ENCODE measurements at places on chromosomes 1 and 21. TPM values are rescaled to one million over a fixed set of nuclear protein-coding genes. Genes with fewer than 3 reads are reported as not detected.

The SELL gene
- polyA plus RNA-seq, result 1.2 TPM

The SLC41A1 gene
- 143 TPM for polyA plus RNA-seq

The MEGF6 gene
- polyA plus RNA-seq, result 16.2 TPM

The FNBP1L gene
- polyA plus RNA-seq, result 11.3 TPM

The OR2T2 gene
- not detected for polyA plus RNA-seq

The C8A gene
- not detected for polyA plus RNA-seq

The MGST3 gene
- polyA plus RNA-seq, result 434 TPM

The SRSF11 gene
- 276 TPM for polyA plus RNA-seq

The S100A1 gene
- polyA plus RNA-seq, result 12.3 TPM

The TMEM240 gene
- not detected for polyA plus RNA-seq

The HNRNPCL1 gene
- not detected for polyA plus RNA-seq

The IGSF21 gene
- polyA plus RNA-seq, result 3.3 TPM

The DMBX1 gene
- polyA plus RNA-seq, result 0.16 TPM

The RNF11 gene
- 49.0 TPM for polyA plus RNA-seq

The SAMD13 gene
- polyA plus RNA-seq, result 2.0 TPM

The ARHGAP30 gene
- 4.5 TPM for polyA plus RNA-seq

The APP gene
- 434 TPM for polyA plus RNA-seq

The KRTAP13-2 gene
- polyA plus RNA-seq, result not detected
